ENCODE measurements at places on chromosomes 6 and 20.

- no peak for DNase-seq
These were observed 12.4 kb downstream of the KIF3B start for GRCh38 chr20:32289661-32290431.

GRCh38 chr20:50865591-50865990, 65.6 kb downstream of the ADNP start:
- no peak for DNase-seq

DNA sequence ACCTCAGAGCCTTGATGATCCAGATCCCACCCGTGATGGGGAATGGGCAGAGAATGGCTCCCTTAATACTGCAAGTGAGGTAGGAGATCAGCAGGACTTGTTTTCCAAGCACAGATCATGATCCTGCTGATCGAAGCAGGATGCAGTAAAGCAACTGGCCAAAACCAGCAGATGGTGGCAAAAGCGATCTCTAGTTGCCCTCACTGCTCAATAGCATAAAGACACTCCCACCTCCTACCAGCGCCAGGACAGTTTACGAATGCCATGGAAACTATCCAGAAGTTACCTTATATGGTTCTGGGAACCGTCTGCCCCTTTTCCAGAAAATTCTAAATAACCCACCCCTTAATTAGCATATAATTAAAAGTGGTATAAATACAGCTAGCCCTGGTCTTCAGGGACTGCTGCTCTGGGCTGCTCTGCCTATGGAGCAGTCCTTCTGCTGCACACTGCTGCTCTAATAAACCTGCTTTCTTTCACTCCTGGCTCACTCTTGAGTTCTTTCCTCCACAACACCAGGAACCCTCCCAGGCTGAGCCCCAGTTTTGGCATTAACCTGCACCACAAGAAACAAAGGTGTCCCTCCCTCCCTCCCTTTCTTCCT, 415.8 kb downstream of the PREX1 start:
- DNase-seq, result no peak

DNA sequence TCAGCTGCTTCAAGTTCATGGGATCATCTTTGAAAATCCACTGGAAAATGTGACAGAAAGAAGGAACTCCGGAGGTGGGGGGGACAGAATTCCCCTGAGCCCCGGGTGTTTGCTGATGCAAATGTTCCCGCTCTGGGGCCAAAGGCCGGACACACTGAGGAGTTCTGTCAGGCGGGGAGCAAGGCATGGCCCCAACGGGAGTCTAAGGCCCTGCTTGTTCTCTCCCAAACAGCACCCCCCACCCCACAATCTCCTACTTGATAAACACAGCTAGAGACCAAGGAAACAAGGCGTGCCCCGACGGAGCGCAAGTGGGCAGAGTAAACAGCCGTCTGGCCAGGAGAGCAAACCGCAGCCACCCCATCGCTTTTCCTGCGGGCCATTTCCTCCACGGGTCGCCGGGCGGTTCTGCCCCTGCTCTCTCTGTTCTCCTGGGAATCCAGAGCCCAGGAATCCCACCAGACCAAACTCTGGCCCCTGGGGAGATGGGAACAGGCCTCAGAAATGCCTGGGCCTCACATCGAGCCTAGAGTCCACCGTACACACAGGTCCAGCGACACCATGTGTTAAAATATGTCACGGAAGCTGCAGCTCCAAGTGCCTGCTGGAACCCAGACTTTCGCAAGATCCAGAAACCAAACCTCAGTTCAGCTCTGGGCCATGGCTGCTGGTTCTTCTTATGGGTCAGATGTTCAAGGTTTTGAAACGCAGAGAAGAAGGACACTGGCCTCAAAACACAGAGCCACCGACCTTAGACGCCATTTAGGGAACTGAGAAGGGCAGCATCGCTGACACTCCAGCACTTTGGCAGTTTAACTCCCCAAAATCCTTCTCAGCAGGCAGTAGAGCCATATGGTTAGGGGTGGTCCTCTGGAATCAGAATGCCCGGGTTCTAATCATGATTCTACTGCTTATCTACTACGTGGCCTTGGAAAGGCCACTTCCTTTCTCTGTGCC, 104.2 kb downstream of the PREX1 start:
- peak; percentile 87 for DNase-seq

DNA sequence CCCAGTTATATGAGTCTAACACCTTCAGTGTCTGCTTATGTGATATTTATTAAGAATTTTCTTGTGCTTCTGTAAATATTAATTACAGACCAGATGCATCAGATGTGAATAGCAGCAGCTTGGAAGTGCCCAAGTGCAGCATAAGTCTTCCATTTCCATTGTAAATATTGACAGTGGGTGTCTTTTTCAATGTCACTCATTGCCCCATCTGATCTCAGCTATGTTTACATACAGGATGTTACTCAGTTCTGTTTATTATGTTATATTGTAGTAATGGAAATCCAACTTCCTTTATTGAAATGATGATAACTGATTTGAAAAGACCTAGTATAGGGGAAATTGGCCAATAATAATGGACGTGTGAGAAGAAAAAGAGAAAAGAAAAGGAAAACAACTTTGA, 296.7 kb downstream of the SAMD5 start:
- DNase-seq, result no peak

- DNase-seq, result no peak
These were observed 1.7 kb upstream of the CD24 start for GRCh38 chr6:106976270-106976669.

DNA sequence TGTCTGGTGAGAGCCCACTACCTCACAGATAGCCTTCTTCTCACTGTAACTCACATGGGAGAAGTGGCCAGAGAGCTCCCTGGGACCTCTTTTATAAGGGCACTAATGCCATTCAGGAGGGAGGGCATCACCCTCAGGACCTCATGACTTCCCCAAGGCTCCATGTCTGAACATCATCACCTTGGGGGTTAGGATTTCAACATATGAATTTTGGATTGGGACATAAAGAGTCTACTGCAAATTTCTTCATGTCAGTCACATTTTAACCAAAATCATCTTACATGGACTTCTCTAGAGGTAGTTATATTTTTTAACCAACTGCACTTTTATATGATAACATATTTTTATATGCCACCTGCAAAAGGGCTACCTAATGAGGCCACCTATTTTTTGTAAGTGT, 324.7 kb downstream of the PLCB1 start:
- no peak for DNase-seq

DNA sequence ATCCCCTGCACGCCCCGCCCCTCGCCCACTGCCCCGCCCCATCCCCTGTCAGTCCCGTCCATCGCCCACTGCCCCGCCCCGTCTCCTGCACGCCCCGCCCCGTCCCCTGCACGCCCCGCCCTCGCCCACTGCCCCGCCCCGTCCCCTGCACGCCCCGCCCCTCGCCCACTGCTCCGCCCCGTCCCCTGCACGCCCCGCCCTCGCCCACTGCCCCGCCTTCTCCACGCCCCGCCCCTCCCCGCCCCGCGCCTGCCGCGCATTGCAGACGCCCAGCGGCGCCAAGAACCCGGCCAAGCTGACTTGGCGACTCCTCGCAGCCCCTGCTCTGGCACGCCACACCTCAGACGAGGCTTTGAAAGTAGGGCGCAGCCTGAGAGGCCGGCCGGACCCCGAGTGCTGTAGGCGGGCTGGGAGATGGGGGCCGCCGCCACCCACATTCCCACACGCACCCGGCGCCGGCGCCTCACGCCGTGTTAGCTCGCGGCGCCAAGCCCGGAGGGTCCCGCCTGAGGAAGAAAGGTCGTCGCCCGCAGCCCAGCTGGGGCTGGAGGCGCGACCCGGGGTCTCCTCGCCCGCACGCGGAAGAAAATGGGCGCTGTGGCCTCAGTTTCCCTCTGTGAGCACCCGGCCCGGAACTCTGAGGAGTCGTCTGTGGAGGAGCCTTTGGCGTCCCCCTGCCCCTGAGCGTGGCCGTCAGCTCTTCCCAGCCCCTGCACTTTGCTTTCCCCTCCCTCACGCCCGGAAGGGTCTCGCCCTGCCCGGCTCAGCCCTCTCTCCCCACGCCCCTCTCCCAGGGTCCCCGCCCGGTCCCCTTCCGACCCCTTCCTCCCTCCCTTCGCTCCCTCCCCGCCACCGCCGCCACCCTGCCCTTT, at the start of gene RAD21L1:
Gene RAD21L1, plus strand, starts transcription at position 262 of the 872 bp plus-strand sequence. CDS start 2,410 bp downstream, outside the sequence.
- no peak for DNase-seq

DNA sequence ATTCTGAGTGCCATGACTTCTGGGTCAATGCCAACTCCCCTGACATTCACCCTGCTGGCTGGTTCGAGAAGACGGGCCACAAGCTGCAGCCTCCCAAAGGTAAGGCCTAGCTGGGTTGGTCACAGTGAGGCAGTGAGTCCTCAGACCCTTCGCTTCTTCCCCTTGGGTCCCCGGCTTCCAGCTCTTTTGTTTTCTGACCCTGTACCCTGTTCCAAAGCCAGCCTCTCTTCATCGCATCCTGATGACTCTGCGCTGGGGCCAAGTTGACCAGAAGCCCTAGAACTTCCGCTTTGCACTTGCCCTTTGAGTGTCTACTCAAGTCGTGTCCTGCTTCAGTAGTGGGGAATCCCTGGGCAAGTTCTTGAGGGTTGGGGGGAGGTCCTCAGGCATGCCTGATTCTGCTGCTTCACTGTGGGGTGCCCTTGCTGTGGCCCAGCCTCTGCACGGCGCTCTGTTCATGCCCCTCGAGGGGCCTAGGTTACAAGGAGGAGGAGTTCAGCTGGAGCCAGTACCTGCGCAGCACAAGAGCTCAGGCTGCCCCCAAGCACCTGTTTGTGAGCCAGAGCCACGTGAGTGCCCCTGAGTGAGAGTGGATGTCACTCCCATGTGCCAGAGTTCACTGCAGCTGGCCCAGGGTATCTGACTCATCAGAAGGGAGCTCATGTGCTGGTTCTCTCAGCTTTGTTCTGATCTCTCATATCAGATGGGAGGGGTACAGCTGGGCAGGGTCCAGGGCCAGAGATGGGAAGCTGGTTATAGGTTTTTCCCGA, 23.0 kb downstream of the L3MBTL1 start:
- DNase-seq, result no peak

All from brain pericyte (primary cell).